Right lobe of liver (tissue), 6 donors: ENCODE measurements at places on chromosomes 3 and 15.

GRCh38 chr15:64847448-64847847 is 5.7 kb downstream of the PLEKHO2 start:
- no peak for DNase-seq

DNA sequence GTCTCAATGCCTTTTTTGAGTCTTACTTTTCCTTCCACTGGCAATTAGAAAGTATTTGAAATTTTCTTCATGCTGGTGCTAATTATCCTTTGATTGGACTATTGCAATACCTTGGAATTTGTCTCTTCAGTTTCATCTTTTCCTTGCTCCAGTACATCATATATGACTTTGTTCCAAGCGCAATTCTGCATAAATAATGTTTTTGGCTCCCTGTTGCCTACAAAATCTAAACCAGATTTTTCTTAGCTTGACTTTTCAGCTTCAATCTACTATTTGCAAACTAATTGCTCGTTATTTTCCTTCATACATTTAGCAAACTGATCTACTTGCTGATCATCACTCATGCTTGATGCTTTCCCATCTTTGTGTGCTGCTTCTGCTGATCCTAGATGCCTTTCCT is 230.8 kb upstream of the GPR149 start:
- no peak for DNase-seq

DNA sequence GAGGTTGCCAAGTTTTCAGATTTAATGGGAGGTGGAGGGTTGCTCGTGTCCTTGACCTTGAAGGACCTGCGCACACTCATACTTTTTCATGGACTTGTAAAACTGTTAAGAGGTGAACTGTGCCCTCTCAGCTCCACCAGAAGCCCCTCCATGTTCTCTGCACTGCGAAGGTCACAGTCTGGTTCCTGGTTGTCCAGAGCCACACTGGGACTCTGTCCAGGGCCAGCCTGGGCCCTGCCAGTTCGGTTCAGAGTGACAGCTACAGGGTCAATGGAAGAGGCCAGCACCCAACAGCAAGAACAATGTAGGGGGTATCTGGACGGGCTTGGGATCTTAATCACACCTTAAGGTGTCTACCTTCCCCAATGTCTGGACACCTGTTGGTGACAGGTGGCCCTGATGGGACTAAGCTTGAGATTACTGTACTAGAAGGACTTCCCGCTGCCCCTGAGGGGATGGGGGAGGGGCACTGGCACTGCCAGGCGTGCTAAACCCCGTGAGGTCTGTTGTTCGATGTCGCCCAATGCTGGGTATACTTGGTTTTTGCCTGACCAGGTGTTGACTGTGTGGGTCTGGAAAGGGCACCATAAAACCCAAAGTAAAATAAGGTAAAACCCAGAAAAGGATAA is 34.7 kb downstream of the GRK7 start:
- no peak for DNase-seq

GRCh38 chr15:39287322-39288195 is 293.3 kb upstream of the THBS1 start:
- no peak for DNase-seq

GRCh38 chr3:12423918-12424630 is 60.2 kb upstream of the TSEN2 start:
- peak; percentile 84 for DNase-seq

DNA sequence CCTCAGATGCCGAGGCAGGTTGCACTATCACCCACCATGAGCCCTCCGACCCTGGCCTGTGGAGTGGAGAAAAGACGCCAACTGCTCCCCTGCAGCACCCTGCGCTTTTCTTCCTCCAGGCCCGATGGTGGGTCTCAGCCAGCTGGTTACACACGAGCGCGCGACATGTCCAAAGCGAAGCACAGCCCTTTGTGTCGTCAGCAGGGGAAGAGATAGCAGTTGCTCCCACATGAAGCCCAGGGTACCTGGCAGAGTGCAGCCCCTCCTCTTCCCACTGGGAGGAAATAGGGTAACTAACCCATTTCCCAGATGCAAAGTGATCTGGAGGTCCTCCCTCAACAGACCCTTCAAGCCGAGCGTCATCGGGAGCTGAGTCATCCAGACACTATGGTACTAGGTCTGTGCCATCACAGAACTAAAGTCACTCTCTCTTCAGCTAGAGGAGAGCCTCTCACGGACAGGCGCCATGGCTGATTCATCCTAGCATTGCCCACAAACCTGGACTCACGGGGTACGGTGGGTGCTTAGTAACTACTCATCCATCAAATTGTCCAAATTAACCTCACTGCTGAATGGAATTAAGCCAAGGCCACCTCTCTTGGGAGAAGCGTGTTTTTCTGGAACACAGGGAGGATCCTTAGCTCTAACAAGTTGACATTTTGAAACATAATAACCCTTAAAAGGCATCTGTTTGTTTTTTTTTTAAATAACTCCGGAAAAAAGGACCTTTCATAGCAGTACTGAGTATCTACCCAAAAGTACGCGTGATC is 45.2 kb upstream of the BDH1 start:
- DNase-seq, result no peak

GRCh38 chr3:86967062-86967461 is 23.9 kb downstream of the VGLL3 start:
- DNase-seq, result no peak
